Stimulated activated CD4-positive, alpha-beta T cell treated with anti-CD3 and anti-CD28 coated beads, Interleukin-12 subunit alpha, Interleukin-12 subunit beta, amount 100 ng/mL, for 48 hours (primary cell): ENCODE measurements at places on chromosomes 16 and 17.
A peak's percentile ranks its signal among the peaks of the same experiment; 100 is the strongest.

GRCh38 chr17:26775219-26775822 is 518.6 kb upstream of the WSB1 start:
- no peak for DNase-seq

DNA sequence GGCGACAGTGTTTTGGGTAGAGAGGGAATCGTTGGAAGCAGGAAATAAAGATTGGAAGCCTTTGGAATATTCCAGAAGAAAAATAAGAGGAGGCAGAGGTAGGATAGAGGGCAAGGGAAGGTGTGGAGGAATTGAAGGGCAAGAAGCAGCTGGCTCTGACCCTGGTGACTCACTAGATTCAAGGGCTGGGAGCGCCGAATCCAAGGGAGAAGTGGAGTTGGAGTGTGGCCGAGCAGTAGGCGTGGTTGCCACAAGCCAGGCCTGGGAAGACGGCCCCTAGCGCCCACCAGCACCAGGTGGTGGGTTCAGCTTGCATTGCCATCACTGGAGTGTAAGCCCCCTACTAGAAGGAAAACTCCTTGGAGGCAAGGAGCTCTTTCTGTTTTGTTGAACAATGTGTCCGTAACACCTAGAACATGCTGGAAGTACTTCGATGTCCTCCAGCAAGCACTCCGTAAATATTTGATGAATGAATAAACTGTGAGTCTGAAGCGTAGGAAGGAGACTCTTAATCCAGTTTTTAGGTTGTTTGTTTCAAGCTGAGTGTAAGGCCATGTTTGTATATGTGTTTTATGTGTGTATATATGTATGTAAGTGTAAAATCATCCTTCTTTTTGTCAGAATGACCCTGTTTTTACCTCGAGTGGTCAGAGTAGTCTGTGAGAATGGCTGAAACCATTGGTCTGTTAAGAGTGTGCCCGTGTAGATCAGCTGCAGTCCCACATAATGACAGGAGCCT is 139.5 kb downstream of the CMIP start:
- DNase-seq: no peak

GRCh38 chr17:79301469-79301868 is 226.8 kb downstream of the ENGASE start:
- no peak for DNase-seq

- no peak for DNase-seq
These were observed 254.8 kb downstream of the XYLT1 start for GRCh38 chr16:17215936-17216335.

- DNase-seq: no peak
These were observed 13.9 kb downstream of the SOCS3 start for GRCh38 chr17:78345791-78346494.

DNA sequence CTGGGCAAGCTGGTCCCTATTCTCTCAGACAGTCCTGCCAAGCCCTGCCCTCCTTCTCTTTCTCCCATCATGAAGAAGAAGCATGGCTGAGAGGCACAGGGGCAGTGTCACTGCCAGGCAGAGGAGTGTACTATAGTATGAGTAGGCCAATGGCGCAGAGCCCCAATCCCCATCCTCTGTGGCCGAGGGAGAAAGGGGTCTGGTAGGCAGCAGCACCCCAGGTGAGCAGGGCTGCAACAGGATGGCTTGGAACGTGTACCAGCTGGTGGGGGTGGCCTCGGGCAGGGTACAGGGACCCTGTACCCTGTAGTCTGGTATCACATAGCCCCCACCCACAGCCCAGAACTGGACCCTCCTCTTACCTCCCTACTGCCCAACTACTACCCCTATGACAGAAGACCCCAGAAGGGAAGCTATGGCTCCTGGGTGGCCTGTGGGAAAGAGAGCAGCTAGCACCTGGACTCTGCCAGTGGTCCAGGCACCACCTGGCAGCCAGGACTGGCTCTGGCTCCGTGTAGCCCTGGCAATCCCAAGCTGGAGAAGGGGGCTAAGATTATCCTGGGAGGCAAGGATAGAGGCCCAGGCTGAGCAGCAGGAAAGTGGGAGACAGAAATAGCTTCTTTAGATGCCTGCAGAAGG is 4.4 kb downstream of the SMARCD2 start:
- DNase-seq: no peak

GRCh38 chr16:77912617-77913016 is 109.7 kb upstream of the CLEC3A start:
- no peak for DNase-seq

GRCh38 chr17:56130026-56130425 is 23.2 kb upstream of the ANKFN1 start:
- no peak for DNase-seq

DNA sequence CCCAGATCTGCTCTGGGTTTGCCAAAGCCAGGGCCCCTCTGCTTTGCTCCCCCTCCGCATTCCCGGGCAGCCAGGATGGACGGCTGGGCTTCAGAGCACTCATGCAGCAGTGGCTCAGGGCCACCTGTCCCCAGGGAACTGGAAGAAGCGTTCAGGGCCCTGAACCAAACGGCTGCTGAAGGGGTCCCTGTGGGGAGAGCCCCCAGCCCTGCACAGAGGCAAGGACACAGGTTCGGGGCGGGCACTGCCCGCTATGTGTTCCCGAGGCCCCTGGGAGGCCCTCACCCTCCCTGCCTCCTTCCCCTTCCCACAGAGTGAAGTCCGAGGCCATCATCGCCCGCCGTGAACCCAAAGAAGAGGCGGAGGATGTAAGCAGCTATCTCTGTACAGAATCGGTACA is 10.4 kb downstream of the NME3 start:
- DNase-seq: no peak

GRCh38 chr16:66874079-66874775 is 6.1 kb upstream of the PDP2 start:
- DNase-seq: no peak

GRCh38 chr17:72152387-72152929 is 31.6 kb downstream of the SOX9 start:
- no peak for DNase-seq

DNA sequence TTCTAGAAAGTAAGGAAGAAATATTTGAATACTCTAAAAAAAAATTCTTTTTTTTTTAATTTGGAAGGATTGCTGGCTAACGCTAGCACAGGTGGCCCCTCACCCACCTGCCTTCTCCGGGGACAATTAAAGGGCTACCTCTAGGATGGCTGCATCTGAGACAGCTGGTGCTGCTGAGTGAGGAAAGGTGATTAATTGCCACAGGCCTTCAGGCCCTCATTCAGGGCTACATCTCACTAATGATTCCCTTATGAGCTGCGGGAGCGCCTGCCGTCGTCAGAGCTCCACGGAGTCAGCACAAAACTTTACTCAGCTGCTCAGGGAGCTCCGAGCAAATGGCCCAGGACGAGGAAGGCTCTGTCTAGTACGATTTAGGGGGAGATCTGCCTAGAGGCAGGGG is 27.0 kb upstream of the AKTIP start:
- no peak for DNase-seq

DNA sequence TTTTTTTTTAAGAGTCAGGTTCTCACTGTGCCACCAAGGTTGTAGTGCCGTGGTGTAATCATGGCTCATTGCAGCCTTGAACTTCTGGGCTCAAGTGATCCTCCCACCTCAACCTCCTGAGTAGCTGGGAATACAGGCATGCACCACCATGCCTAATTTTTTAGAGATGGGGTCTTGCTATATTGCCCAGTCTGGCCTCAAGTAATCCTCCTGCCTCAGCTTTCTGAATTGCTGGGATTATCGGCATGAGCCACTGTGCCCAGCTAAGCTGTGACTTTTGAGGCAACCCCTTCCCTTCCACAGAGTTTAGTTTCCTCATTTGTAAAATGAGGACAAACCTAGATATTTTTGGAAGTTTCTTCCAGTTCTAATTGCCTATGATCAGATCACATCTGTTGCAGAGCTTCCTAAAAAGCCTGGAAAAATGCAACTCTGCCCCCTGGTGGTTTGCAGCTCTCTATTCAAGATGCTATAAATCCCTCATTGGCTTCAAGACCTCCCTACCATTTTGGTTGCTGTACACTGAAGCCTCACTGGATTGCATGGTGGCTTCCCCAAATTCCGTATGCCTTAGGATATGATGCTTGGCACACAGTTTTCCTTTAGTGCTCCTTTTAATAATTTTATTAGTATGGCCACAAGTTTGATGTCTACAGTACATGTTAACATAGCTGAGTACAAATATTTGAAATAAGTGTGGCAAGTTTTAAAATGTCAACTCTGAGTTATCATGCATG is 19.3 kb downstream of the GDE1 start:
- peak; percentile 30 for DNase-seq

DNA sequence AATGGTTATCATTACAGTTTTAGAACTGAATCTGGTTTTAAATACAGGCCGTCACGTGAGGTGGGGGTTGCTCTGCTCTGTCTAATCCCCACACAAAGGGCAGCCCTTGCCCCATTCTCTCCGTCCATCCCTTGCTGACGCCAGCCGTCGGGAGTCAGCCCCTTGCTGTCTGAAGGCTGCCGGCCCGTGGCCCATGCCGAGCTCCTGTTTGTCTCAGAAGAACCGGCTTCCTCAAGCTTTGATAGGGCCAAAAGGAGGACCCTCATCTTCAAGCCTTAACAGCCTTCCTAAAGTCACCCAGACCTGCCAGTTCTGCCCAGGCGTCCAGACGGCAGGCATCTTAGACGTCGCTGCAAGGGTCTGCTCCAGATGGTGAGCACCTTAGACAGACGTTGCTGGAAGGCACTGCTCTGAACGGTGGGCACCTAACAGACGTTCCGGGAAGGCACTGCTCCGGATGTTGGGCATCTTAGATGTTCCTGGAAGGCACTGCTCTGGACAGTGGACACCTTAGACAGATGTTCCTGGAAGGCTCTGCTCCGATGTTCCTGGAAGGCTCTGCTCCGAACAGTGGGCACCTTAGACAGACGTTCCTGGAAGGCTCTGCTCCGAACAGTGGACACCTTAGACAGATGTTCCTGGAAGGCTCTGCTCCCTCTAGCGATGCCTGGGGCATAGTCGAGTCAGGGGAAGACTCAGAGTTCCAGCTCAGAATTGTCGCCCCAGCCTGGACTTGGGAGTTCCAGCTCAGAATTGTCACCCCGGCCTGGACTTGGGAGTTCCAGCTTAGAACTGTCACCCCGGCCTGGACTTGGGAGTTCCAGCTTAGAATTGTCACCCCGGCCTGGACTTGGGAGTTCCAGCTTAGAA is 35.1 kb upstream of the CHMP6 start:
- no peak for DNase-seq

DNA sequence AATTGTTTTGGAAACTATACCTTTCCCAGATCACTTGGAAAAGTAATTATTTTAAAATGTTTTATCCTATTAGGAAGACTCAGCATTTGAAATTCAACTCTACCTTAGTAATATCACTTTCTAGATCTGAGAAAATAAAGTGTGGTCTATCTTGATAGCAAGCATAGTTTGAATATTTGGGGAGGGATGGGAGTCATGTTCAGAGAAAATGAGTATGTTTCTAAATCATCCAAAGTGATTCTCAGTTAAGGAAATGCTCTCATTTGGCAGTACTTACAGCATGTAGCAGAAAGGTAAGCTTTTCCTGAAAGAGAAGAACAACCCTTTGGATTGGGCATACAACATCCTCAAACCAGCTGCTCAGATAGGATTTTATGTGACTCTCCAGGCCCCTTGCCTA is 6.9 kb downstream of the C17orf75 start:
- no peak for DNase-seq

DNA sequence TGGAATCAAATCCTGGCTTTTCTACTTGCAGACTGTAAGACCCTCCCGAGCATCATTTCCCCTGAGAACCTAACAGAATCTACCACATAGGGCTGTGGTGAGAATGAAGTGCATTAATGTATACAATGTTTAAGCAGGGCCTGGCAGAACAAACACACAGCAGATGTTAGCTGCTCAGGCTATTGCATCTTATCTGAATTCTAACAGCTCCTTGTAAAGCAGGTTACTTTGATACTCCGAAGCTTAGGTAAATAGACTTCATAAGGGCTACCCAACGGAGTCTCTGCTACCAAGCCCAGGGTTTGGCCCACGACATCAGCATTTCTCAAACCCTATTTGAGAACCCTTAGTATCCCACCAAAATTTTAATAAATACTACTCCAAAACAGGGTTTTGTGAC is 24.4 kb upstream of the NOS2 start:
- DNase-seq: no peak

DNA sequence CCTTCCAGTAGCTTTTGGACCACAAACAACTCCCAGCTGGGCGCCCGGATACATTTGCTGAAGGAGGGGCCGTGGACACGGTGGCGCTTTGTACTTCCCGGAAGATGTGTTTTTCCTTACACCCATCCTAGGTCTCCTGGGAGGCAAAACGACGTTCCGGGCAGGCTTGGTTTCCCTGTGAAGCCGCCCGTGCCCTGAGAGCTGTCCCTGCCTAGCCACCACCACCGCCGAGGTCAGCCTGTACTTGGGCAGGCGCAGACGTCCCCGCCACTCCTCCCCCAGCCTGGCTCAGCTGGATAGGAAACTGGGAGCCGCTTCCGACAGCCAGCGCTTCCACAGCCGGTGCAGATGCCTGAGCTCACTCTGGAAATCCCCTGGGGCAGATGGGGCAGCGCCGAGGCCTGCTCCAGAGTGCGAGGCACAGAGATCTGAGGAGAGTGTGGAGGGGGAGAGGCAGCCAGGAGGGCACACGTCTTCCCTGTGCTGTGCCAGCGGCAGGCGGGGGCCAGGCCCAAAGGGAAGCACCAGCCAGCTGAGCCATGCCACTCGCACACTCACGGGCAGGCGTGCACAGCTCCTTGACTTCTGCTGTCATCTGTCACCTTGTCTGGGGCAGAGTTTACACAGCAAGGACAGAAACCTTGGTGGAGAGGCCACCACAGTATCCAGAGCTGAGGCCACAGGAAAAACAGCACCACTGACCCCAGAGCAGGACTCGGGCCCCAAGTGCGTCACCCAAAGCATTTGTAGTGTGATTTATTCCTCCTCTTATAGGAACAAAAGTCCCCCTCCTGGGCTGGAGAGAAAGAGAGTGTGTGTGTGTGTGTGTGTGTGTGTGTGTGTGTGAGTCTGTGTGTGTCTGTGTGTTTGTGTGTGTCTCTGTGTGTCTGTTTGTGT is 3.0 kb downstream of the RHBDF2 start:
- DNase-seq: no peak

GRCh38 chr17:46836500-46836899 is 14.9 kb upstream of the WNT9B start:
- DNase-seq: no peak

DNA sequence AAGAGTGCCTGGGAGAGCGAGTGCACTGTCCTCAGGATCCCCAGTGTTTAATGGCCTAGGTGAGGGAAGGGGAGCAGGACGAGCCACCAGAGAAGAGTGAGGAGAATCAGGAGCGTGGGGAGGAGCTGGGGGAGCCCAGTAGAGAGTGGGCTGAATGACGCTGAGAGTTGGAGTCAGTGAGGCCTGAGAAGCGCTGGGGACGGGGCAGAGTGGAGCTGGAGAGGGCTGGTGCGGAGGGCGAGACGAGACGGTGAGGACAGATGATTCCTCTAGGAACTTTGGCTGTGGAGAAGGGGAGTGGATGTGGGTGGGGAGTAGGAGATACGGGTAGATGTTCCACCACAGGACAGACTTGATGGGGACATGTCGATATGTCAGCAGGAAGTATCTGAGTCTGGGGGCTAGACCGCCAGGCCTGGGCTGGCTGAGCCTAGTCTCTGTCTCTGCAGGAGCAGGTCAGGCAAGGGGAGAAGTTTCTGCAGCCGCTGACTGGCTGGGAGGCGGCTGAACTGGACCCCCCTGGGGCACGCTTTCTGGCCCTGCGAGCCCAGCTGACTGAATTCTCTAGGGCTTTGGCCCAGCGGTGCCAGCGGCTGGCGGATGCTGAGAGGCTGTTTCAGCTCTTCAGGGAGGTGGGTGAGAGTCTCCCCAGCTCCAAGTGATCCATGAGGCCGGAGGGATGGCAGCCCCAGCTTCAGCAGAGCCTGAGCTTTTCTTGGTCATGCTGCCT is 4.7 kb downstream of the PLEKHG4 start:
- no peak for DNase-seq
